ENCODE measurements at places on chromosomes 13 and 19.

DNA sequence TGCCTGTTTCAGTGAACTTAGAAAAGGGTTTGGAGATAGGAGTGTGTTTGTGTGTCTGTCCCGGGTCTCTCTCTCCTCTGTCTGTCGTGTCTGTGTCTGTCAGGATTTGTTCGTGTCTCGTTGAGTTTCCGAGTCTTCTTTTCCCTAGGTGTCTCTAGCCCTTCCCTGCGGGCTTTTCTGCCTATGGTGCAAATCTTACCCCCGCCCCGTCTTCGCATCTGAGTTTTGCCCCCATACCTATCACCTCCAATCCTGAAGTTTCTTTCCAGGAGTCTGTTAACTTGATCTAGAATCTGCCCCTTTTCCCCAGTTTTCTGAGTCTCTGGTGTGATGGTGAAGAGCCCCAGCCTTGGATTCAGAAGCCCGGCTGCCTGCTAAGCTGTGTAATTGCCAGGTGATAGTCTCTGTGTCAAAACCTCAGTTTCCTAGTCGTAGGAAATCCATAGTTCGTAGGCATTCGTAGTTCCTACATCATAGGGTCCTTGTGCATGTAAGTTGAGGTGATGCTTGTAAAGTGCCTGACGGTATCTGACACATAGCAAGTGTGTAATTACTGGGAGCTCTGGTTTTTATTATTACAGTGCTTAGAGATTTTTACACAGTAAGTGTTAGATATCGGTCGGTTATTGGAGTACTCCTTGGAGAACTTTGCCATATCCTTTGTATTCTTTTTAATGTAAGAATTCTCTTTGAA, 782 bp downstream of the EPN1 start:
- DNase-seq = no peak

DNA sequence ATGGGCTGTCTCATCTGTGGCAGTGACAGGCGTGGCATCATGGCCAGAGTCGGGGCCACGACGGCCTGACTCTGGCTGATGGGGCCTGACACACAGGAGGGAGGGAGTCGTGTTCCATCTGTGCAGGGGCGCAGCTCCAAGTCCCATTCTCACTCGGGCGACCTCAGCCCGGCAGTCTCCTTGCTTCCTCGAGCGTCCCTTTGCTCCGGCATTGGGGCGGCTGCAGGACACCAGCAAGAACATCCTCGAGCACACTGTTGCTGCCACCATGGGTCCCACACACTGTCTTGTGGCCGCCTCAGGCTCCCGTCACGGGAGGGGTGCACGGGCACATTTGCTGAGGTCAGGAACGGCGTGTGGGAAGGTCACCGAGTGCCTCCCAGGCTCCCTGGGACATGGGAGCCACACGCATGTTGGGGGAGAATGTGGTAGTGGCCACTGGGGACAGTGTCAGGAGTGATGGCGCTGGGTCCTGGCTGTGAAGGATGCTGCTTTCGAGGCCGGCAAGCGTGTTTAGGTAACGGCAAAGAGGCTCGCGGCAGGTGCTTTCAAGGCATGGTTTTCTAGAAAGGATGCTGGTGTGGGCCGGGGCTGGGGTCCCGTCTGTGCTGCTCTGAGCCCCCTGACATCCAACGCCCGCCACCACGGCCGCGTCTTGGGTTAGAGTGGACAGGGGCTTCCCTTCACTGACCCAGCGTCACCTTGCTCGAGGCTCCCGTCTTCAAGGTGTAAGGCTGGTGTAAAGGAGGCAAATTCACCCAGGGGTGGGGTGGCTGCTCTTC, 3.4 kb downstream of the IZUMO4 start:
- DNase-seq = no peak

DNA sequence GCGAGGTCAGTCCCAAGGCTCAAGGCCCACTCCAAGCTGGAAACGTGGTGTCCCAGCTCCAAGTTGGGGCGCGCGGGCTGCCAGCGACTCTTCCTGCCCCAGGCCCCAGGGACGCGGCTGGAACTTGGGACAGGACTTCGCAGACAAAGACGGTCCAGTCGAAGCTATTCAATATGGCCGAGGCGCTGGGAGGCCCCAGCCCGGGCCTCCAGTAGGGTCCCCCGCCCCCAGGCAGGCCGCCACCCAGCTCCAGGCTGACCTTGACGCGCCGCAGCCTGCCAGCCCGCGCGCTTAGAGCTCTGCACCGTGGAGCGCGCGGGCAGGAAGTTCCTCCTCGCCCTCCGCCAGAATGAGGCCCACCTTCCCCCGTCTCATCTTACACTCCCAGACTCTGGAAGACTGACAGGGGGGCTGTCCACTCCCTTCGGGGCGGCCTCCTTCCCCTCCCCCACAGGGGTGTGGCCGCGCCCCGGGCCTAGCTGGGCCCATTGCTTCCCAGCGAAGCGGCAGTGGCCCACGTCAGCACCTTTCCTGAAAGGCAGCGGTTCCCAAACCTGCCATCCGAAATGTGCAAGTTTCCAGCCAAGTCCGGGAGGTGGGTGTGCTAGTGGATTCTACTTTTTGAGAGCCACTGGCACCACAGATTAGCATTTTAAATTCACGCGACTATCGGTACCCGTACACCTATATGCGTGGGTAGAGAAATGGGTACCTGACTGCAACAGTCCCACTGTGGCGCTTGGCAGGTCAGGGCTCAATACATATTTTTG, at the start of gene CCDC8:
Gene CCDC8 (minus strand): TSS at position 303 of the 770 bp plus-strand sequence. CDS start 754 bp downstream, outside the sequence.
- peak; percentile 85 for DNase-seq

DNA sequence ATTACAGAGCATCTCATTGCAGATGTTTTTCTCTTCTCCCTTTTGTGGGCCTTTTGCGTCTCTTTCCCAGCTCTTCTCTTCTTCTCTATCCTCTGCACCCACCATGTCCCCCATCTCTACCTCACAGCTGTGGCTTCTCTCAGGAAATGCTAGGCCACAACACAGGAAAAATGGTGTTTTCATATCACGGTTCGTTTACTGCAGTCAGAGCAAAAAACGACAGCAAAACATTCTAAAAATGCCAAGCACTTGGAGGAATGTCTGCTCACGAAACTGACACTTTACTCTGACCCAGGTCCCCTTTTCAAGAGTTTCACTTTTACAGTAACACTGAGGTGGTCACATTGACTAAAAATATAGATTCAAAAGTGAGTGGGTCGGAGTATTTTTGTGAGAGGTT, 152.2 kb downstream of the DCT start:
- no peak for DNase-seq

DNA sequence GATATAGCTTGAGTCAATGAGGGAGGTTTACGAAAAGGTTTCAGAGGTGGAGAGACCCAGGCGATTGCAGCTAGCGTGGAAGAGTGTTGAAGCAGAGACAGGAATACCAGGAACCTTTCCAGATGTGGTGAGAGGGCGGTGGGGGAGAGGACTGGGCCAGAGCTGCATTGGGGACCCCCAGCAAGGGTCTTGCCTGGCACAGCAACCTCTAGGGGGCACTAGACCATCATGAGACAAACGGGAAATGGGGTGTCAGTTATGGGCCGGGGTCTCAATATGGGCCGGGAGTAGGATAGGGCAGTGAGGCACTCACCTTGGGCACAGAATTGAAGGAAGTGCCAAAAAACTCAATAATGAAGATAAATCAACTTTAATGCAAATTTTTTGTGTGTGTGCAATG, 2.1 kb upstream of the LRP3 start:
- no peak for DNase-seq
